Activated T-helper 1 cell treated with anti-CD3 and anti-CD28 coated beads, Interleukin-2, amount 50 U/mL, for 16 hours (primary cell): ENCODE measurements at places on chromosomes 16 and 17.

DNA sequence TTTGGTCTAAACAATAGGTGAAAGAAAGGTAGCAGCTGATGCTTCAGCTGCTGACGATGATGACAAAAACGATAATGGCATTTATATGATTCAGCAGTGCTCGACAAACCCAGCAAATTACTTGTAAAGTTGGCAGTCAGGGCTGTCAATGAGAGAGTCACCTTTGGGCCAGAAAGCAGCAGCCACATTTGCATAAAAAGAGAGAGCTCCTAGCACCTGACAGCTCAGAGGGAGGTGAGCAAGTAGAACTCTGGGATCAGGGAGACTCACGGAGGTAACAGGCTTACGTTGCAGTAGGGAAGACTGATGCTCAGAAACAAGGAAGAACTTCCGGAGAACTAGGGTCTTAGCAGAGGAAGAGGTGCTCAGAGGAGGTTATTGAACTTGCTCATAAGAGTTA lies 291.9 kb upstream of the ZFHX3 start:
- DNase-seq: no peak

GRCh38 chr17:74217037-74217730 lies 3.8 kb downstream of the TTYH2 start:
- DNase-seq: no peak

- no peak for DNase-seq
These were observed 35.3 kb upstream of the LRRC75A start for GRCh38 chr17:16527298-16527697.

DNA sequence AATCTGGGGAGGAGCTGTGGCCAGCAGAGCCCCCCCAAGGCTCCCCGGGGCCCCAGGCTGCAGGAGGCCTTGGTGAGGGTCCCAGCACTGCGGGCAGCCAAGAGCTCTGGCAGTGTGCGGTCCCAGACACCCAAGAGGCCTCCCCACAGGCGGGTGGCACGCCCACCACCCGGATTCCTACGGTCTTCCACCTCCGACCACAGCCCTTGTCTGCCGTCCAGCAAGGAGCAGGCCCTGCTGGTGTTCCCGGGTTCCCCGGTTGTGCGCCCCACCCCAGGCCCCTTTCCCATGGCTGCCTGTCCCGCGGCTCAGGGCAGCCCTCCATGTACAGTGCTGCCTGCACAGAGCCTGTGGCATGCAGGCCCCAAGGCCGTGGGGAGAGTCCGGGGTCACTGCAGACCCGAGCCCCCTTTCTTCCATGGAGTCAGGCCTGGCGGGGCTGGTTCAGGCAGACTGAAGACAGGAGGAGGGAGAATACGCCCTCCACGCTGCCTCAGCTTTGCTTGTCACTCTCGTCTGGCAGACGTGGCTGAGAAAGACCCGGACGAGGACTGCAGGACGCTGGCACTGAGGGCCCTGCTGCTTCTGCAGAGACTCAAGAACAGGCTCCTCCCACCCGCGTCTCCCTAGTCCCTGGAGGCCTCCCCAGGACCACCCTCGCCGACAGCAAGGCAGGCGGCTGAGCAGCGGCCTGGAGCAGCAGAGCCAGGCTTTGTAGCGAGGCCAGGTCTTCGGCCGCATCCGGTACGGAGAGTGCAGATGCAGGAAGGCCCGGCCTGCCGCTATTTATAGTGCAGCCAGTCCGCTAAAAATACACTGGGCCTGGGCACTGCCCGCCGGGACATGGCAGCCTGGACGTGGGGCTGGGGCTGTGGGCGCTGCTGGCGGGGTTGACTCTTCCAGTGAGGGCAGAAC lies 16.4 kb downstream of the TELO2 start:
- no peak for DNase-seq

DNA sequence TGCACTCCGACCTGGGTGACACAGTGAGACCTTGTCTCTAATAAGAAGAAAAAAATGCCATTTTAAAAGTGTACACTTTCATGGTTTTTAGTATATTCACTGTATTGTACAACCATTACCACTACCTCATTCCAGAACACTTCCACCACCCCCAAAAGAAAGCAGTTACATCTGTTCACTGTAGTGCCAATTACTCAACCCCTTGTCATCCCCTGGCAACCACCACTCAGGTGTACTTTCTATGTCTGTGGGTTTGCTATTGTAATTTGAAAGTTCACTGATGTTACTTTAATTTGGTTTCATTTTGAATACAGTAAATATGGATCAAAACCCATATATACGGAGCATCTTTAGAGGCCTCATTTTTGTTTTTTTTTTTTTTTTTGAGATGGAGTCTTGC lies 6.1 kb downstream of the ZG16 start:
- peak; percentile 18 for DNase-seq

DNA sequence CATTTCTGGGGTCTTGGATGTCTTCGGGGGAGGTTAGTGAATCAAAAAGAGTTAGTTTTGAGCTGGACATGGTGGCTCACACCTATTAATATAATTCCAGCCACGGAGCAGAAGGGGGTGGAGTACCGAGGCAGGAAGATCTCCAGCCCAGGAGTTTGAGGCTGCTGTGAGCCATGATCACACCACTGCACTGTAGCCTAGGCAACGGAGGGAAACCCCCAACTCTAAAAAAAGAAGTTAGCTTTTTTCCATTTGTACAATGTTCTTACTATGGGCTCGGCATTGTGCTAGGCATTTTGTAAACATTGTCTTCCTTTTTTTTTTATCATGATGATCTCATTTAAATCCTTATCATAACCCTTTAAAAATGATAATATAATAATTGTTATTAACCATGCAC lies 8.3 kb upstream of the SNF8 start:
- DNase-seq: no peak

DNA sequence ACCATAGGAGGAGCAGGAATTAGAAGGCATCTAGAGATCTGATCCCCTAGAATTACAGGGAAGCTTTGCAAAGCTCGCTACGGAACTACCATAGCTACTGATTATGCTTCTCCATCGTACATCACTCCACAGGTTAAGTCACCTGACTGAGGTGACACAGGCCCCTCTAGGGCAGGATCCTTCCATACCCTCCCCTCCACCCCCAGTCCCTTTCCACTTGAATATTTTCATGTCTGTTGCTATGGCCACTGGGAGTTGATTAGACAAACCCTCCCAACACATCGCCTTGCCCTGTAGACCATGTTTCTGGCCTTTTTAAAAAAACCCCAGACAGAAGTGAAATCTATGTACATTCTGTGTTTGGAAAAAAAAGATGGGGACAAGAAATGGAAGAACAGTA lies 287.1 kb downstream of the SOX9 start:
- no peak for DNase-seq

- DNase-seq: no peak
These were observed 4.2 kb downstream of the MYH13 start for GRCh38 chr17:10368561-10368960.

DNA sequence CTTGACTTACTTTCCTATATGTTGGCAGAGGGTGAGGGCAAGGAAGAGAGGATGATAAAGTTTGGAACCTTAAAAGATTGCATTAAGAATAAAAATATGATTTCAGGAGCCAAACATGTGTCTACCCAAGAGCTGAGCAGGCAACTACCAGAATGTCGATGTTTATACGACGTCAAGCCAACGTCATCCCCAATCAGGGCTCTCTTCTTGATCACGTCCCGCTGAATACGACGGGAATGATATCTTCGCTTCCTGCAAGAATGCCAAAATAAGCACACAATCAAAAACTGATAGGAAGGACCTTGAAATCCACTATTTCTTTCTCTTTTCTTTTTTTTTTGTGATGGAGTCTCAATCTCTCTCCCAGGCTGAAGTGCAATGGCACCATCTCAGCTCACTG lies 20.1 kb upstream of the ITGAE start:
- no peak for DNase-seq

GRCh38 chr16:89393738-89394406 lies 96.5 kb downstream of the ANKRD11 start:
- no peak for DNase-seq

DNA sequence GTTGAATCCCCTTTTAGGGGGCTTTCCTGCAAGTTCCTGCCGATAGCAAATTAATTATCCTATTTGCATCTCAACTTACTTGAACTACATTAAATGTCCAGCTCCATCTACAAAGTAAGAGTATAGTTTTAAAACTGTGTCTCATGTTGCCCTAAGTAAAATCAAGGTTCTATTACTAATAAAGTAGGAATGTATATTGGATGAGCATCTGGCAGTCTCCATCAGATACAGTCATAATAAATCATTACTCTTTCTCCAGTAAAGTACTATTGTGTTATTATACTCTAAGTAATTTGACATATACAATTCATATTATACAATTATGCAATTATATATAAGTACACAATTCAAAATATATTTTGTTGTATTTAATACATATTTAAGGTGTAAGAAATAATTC lies 249.3 kb downstream of the CEP112 start:
- no peak for DNase-seq

GRCh38 chr16:88651276-88651988 lies 579 bp upstream of the CYBA start:
- peak; percentile 20 for DNase-seq

- peak; percentile 77 for DNase-seq
These were observed at the start of gene IL21R for GRCh38 chr16:27401768-27402568. TSS of gene IL21R (plus strand) at chr16:27402174. CDS start at chr16:27430072, 27,898 bp downstream.

DNA sequence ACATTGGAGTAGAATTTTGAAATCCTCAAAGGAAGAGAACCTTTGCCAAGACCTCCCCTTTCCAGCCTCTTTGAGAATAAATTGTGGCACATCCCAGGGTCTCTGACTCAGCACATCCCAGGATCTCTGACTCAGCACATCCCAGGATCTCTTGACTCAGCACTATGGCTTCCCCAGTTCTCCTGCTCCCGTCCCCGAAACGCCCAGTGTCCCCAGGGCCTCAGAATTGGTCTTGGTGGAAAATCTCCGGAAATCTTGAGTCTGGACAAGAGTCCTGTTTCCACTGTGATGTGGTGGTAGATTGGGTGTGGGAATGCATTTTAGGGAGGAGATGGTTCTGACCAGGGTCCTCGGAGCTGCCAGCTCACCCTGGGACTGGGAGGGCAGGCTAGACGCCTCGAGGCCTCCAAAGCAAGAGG lies 19.2 kb downstream of the PLXDC1 start:
- DNase-seq: no peak

DNA sequence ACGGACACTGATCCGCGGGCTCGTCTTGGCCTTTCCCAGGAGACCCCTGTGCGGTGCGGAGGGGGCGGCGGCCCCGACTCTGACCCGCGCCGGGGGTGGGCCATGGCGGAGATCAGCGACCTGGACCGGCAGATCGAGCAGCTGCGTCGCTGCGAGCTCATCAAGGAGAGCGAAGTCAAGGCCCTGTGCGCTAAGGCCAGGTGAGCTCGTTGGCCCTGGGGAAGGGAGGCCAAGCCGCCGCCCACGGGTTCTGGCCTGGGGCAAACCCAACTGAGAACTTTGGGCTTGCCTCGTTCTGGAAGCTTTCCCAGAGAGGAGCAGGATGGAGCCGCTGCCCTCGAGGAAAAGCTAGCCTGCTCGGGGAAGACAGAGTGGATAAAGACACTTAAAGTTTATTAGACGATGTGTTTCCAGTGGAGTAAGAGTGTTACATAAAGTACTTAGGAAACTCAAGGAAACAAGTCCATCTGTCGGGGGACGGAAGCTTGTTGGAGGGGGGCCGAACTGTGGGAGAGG lies 540 bp downstream of the PPP4C start:
- DNase-seq: no peak

- DNase-seq: no peak
These were observed 4.1 kb downstream of the RNF167 start for GRCh38 chr17:4944163-4944553.

GRCh38 chr17:66441101-66441661 lies 138.8 kb downstream of the PRKCA start:
- no peak for DNase-seq

DNA sequence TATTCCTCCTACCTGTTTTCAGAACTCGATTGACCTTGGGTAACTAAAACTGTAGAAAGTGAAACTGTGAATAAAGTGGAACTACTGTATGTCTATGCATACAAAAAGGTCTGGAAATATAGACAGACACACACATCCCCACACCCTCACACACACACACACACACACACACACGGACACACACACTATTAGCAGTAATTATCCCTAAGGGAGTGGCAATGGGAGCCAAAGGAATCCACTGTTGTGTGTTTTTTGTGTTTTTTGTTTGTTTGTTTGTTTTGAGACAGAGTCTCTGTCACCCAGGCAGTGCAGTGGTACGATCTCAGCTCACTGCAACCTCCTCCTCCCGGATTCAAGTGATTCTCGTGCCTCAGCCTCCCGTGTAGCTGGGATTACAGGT lies 26.6 kb upstream of the SRCIN1 start:
- no peak for DNase-seq

DNA sequence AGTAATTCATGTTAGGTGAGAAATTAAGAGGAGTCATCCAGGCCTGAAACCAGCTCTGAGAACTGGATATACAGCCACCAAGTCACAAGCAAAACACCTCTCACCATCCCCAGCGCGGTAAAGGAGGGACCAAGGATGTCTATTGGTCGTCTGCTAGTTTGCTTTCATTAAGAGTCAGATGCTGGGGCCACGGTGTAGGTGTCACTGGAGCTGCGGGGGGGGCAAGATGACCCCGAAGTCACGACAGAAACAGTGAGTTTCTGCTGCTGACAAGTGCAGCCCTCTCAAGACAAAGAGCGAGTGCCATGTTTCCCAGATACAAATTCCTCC lies 790 bp downstream of the NCBP3 start:
- DNase-seq: peak; percentile 9

DNA sequence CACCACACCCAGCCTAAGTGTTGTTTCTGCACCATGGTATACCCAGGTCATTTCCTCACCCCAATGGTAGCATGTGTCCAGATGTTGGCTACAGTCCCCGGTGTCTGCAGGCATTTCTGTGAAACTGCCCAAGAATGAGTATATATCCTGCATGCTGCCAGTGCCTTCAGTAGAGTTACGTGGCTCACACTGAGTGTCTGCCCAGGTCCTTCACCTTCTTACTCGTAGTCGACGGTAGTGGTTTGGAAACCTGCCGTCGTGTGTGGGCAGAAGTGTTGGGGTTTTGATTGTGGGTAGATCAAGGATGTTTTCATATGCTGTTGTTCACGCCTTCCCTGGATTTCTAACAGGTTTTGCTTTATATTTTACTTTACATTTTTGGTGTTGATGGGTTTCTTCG lies 16.8 kb downstream of the TCF25 start:
- no peak for DNase-seq

- DNase-seq: peak; percentile 47
These were observed 7.0 kb upstream of the C1QTNF8 start for GRCh38 chr16:1102921-1103635.

DNA sequence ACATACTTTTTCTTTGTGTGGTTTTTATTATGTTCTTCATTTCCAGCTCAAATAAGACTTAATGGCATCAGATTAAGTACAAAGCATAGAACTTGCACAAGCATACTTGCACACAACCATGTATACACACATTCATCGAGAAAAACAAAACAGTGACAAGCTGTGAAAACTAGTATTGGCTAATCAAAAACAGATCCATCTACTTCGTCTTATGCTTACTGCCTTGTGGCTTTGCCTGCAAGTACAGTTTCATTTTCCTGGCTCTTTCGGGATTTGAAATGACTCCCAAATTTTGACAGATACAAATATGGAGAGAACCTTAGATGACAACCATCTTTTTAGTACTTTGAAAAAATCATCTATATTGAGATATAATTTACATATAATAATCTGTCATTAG lies 338.3 kb downstream of the BCAS3 start:
- no peak for DNase-seq
